Cortex of kidney (tissue), 1 donor: ENCODE measurements at places on chromosomes 5 and 9.

DNA sequence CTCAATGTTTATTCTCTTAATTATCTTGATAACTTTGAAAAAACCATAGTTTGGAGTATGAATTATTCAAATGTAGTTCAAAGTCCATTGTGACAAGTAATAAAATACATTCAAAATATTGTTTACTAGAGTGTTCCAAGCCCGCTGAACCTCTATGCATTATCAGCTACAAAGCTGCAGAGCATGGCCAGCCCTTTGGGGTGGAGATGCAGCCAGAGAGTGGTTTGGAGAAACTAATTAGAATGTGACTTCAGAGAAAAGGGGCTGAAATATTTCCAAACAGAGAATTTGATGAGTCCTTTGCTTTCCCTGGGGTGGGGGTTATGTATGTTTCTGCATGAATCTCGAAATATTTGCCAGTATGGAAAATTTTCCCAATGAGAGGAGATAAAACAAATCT, 211.3 kb downstream of the NTRK2 start:
- no peak for DNase-seq

DNA sequence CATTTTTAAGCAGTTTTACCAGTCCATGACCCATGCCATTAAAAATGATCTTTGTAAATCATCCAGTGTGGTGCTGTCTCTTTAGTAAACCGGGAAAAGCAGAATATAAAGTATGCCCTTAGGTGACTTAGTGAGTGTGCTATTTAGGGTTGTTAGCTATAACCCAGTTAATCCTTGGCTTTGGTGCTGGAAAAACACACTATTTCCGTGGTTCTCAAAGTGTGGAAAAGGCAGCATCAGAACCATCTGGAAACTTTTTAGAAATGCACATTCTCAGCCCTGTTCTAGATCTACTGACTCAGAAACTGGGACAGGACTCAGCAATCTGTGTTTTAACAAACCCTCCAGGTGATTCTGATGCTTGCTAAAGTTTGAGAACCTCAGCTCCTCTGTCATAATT, 123.6 kb upstream of the ZNF608 start:
- DNase-seq: no peak

DNA sequence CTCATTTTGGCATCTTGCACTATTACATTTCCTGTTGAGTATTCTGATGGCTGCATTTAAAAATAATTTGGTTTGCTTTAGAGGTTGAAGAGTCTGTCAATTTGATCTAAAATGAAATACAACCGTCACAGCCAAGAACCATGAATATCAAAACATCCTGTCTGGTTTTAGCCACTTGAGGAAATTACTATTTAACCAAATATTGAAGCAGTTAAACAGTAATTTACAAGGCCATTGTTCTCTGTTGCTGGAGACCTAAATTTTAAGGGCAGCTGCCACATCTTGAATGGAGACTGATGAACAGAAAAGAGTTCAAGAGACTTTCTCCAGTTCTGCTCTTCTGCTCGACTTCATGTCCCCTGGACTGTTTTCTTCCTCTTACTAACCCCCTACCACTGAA, 549.4 kb downstream of the LRRC70 start:
- no peak for DNase-seq

GRCh38 chr5:145775411-145775810, 59.7 kb downstream of the PRELID2 start:
- no peak for DNase-seq

DNA sequence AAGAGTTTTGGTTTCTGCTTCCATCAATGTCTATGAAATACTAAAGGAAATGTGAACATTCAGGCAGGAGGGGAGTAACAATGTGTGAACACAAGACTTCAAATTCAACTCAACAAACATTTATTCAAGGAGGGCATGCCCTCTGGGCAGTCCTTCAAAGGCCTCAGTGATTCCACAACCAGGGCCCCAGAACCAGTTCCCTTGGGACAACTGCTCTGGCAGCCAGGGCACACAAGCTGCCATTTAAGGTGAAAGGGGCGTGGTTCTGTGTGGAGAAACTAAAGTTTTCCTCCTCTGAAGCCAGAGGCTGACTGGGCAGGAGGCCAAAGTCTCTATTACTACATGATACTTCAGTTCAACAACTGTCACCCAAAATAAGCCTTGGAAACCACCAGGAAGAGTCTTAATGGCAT, 3.2 kb downstream of the RBM18 start:
- no peak for DNase-seq

GRCh38 chr9:126722252-126722921, 82.5 kb upstream of the ZBTB43 start:
- DNase-seq: peak; percentile 40

GRCh38 chr5:163437011-163437308, 435 bp upstream of the CCNG1 start:
- no peak for DNase-seq

GRCh38 chr9:5195463-5195862, 10.0 kb upstream of the INSL6 start:
- DNase-seq: no peak

- no peak for DNase-seq
Measured at GRCh38 chr5:31106691-31107090, 86.8 kb upstream of the CDH6 start.

DNA sequence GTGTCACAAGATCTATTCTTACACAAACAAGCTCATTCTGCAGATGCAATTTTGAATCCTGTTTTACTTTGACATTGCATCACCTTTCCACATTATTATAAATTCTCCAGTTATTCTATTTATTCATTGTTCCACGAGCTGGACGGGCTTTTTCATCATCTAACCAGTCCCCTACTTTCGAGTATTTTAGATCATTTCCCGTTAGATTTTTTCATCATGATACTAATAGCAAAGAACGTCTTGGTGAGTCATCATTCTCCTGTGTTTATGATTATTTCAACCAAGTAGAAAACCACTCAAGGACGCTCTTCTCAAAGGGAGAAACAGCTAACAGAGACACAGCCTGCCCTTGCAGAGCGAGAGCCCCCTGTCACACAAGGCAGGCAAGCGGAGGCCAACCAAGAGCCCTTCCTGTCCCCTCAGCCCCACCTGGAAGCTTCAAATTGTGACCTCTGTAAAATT, 15.1 kb downstream of the BBLN start:
- no peak for DNase-seq

- no peak for DNase-seq
Measured at GRCh38 chr9:97573482-97574073, 59.6 kb downstream of the TSTD2 start.

DNA sequence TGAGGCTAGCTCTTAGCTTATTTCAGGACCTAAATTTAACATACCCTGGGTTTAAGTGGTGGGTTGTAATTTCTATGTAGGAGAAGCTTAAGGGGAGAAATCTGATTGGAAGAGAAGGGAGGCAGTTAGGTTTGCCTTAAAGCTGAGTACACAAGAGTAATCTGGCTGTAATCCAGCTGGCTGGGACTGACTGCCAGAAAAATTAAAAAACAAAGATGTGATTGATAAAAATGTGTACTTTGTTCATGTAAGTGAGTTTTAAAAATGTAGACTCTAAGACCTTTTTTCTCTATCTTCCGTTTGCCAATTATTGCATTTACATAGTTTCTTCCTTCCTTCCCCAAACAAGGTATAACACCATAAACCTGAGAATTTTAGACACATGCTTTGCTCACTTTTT, 17.5 kb upstream of the MSMP start:
- no peak for DNase-seq

DNA sequence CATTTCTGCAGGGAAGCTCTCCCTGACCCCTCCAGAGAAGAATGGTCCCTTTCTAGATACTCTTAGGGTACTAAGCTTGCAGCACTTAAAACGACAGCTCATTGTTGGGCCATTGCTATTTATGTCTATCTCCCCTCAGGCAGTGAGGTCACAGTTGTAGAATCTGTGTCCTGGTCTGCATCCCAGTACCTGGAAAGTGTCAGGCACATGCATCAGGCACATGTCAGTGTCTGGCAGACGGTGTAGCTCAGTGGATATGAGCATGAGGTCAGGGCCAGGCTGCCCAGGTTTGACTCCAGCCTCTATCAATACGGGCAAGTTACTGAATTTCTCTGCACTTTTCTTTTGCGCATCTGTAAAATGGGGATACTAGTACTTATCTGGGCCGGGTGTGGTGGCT, 22.2 kb upstream of the EEIG1 start:
- DNase-seq: no peak

DNA sequence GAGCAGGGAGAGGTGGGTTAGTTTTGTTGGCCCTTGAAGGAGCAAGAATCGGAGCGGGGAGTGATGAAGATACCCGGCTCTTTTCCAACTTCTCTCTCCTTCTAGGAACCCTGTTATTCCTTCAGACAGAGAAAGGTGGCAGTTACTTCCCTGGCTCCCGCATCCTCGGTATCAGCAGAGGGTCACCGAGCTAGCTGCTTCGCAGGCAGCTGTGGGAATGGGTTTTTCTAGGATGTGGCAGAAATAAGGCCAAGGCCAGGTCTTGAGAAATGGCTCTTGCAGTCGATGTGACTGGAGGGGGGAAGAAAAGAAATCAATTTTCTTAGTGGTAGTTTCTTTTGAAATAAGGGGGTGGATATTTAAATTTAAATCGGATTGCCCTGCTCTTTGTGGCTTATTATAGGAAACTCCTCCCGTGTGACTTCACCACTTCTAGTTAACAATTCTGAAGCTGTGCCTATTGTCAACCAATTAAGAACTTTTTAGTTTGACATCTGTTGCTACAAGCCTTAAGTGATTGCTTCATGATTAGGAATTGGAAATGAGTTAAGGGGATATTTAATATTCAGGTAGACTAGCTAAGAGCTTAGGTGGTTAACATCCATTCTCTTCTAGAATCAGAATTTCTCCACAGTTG, 1.4 kb downstream of the SAP30L start:
- DNase-seq: no peak
